Cerebellar nuclear complex (tissue), 1 donor: ENCODE measurements at places on chromosomes 16 and 17.

DNA sequence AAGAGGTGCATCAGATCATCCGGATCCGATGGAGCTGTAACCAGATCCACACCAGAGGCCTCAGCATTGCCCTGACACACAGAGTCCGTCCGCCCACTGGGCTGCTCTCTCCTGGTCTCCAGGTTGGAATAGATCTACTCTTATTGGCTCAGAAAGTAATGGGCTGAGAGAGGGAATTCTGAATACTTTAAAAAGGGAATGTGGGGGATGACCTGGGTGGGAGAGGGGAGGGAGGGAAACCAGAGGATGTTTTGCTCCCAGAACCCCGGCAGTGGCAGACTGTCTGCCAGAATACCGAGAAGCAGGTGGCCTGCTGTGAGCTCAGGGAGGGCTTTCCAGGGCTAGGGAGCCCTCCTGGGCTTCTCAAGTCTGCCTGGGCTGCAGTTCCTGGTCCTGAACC, 126.5 kb downstream of the ENGASE start:
- DNase-seq, result no peak

DNA sequence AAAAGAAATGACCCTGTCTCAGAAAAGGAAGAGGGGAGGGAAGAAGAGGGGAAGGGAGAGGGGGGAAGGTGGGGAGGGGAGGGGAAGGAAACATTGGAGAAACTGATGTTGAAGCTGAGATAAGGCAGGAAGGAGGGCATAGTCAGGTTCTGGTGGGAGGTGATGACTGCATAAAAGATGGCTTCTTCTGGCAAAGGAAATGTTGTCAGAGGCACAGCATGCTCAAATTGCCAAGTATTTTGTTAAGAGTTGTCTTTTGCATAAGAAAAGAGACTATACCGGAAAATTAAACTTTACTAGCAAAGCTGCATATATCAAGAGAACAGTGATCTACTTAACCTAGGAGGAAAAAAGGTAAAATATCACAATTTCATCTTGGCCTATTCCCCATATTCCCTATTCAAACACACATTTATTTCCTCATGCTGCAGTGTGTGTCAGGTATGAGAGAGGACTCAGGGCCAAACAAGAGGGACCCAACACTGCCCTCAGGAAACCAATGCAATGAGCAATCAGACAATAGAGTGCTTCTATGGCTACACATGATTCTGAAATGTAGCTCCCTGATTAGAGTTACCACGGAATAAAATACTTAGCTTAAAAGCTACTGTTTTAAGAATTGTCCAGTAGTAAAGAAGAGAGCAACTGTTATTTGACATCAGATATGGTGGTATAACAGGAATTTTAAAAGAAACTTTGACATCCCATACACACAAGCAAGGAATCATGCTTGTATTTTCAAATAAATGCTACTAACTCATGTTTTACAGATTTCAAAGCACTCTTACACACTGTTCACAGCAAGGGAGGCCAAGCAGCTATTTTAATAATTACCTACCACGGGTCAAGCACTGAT, 80.9 kb downstream of the PARN start:
- no peak for DNase-seq

- no peak for DNase-seq
Measured at GRCh38 chr16:12850186-12850585, 46.5 kb upstream of the CPPED1 start.

DNA sequence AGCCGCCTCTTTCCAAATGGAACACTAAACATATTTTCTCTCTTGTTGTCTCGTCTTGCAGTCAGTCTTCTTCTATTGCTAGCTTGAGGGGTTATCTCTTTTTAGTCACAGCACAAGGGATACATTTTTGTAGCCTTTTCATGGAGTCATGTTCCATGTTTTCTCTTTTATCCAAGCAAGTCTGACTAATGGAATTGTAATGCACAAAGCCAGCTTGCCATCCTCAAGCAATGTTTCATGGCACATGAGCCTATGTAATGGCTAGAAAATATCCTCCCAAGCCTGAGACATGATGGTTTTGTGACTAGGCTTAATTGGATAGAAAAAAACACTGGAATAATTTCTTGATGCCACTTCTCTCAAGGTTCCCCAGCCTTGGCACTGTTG, 414.6 kb upstream of the GOT2 start:
- DNase-seq, result no peak

DNA sequence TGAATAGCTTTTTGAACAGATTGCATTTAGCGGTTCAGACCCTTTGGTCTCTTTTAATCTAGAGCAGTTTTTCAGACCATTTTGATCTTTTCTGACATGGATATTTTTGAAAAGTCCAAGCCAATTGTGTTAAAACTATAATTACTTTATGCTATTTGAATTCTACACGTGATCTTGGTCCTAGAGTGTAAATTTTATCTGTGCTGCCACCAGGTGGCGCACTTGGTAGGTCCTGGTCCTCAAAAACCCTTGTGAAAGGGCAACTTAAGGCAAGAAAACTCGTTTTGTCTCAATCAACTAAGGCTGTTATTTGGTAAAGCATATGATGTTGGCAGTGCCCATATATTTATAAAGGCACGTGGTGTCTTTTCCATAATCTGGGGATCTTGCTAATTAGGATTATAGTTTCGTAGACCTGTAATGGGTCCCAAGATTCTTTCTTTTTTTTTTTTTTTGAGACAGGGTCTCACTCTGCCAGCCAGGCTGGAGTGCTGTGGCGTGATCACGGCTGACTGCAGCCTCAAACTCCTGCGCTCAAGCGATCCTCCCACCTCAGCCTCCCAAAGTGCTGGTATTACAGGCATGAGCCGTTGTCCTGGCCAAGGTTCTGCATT, 43.9 kb upstream of the TEX2 start:
- no peak for DNase-seq

DNA sequence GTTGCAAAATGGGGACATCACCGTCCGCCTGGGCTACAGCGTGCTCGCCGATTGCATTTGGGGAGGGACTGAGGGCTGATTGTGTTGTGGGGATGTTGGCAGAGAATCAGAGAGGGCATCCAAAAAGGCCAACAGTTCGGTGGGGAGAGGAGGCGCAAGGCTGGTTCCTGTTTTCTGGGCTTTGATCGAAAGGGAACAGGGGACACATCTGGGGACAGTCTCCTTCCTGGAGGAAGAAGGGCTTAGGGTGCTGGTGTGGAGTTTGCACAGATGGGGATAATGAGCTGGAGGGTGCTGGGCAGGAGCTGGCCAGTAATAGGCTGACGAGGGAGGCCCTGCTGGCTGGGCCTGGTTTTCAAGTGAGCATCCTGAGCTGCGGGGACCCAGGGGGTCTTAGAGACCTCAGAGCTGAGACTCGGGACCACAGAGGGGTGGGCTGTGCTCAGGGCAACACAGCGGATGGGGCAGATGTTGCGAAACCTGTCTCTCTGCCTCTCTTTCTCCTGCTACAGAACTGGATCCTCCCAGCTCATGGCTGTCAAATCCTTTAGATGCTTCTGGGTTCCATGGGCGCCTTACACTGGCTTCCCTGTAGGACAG, 288.7 kb downstream of the SEC14L1 start:
- DNase-seq, result no peak

GRCh38 chr17:79743614-79744013, 12.9 kb downstream of the ENPP7 start:
- DNase-seq, result no peak

DNA sequence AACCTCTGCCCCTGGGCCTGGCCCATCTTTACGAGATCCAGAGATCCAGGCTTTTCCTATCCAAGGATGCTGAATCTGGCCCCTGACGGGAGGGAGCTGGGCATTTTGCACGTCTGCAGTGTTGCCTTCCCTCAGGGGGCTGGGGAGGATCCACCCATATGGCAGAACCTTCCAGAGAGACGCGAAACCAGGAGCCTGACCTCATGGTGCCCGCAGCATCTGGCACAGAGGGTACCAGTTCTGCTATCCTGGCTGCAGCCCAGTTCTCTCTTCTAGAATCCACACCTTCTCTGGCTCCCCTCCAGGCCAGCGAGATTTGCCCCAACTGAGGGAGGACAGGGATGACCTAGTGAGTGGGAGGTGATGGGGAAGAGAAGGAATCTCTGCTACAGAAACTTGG, 20.5 kb upstream of the ZNF652 start:
- no peak for DNase-seq

GRCh38 chr17:68351395-68351794, 60.1 kb downstream of the ARSG start:
- DNase-seq, result no peak

- no peak for DNase-seq
Measured at GRCh38 chr16:52964290-52964689, 88.4 kb downstream of the CHD9NB start.

- DNase-seq, result no peak
Measured at GRCh38 chr17:15398291-15398690, 56.9 kb upstream of the TEKT3 start.

- DNase-seq, result no peak
Measured at GRCh38 chr17:49316889-49317675, 45.0 kb downstream of the ZNF652 start.

- DNase-seq, result no peak
Measured at GRCh38 chr16:48317614-48318315, 67.4 kb downstream of the SIAH1 start.

DNA sequence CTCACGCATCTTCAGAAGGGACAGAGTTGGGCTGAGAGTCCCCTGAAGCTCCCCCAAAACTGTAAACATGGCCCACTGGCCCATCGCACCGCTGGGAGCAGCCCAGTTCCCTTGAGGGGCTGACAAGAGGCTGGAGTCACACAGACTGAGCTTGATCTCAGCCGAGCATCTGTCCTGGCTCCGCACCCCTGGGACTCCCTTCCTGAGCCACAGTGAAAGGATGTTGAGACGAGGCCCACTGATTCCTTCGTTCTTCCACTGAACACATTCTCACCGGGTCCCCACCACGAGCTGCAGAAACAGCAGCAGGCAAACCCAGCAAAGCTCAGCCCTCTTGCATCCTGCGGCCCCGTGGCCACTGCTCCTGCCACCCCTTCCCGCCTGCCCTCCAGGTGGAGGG, 145.9 kb upstream of the CIBAR2 start:
- no peak for DNase-seq

DNA sequence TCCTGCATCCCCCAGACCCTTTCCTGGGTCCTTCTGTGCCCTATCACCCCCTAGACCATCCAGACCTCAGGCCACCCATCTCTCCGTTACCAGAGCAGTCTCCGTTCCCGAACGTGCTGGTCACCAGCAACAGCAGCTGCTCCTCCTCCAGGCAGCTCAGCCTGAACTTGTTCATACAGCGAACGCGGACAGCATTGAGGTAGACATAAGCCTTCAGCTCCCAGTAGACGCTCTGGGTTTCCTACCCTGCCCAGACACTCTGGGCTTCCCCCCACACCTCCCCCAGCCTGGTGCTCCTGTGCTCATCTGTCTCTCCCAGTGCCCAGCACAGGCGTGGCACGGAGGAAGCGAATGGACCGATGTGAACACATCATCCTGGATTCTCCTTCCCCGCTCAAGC, 41.6 kb upstream of the RNFT1 start:
- DNase-seq, result no peak

DNA sequence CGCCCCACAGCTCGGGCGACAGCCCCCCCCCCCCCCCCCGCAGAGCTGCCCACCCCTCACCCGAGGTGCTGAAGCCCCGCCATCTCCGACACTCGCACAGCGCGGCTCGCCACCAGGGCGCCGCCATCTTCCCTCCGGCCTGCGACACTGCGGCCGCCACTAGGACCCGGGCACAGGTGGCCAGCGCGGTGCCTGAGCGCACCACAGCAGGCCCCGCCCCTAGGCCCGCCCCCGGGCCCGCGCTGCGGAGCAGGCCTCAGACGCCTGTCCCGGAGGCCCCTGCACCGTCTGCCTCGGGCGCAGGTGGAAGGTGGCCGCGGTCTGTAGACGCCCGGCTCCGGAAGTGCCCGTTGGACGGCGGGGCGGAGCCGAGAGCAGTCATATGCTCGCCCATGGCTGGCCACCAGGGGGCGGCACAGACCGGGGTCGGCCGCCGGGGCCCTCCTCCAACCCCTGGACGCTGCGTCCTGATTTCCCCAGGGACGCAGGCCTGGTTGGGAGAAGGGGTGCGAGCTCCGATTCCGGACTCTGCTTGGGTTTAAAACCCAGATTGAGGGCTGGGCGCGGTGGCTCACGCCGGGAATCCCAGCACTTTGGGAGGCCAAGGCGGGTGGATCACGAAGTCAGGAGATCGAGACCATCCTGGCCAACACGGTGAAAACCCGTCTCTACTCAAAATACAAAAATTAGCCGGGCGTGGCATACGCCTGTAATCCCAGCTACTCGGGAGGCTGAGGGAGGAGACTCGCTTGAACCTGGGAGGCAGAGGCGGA, at the start of gene MRPL38:
TSS of gene MRPL38 (minus strand) at position 136 of the 773 bp plus-strand sequence. CDS start at position 127, 9 bp downstream.
- DNase-seq, result peak; percentile 49

GRCh38 chr16:67115639-67116038, 5.9 kb downstream of the PHAF1 start:
- DNase-seq, result no peak

- peak; percentile 76 for DNase-seq
Measured at GRCh38 chr17:75011401-75012095, 922 bp upstream of the MRPL58 start.

- DNase-seq, result no peak
Measured at GRCh38 chr17:83024218-83024971, 55.0 kb upstream of the METRNL start.

DNA sequence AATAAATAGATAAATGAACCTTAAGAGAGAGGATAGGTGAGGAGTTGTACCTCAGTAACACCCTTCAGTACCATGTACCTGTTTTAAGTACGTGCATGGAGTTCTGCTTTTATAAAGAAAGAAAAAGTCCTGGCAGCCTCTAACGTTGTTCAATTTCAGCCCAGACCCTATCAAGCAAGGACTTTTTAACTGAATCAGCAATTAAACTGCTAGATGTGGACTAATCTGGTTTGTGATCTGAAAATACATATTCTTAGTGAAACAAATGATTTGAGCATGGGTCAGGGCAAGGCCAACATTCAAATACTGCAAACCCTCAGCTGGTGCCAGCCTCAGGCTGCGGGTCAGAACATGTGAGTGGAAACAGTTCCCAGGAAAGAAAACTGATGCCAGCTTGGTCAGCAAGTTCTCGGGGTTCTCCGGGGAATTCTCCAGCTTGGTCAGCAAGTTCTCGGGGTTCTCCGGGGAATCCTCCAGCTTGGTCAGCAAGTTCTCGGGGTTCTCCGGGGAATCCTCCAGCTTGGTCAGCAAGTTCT, 84.5 kb downstream of the MRM3 start:
- DNase-seq, result no peak

DNA sequence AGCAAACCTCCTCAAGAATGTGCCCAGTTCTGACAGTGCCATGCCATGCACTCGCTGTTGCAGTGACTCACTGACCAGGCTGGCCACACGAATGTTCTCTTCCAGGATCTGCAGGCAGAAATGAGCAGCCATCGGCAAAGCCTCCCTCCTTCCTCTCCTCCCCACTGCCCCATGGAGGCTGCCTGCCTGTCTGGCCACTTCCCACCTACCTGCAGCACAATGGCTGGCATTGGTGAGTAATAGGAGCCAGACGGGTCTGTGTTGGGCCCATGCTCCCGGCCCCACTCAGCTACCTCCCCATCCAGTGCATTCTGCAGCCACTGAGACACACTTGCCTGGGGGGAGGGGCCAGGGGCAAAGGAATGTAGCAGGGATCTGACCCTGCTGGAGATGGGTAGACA, 2.8 kb upstream of the MATCAP1 start:
- no peak for DNase-seq
